SK-N-DZ (cell line): ENCODE measurements at places on chromosomes 7 and 10.

- DNase-seq, result no peak
Observed at GRCh38 chr10:76001019-76001418, 569.6 kb downstream of the LRMDA start.

DNA sequence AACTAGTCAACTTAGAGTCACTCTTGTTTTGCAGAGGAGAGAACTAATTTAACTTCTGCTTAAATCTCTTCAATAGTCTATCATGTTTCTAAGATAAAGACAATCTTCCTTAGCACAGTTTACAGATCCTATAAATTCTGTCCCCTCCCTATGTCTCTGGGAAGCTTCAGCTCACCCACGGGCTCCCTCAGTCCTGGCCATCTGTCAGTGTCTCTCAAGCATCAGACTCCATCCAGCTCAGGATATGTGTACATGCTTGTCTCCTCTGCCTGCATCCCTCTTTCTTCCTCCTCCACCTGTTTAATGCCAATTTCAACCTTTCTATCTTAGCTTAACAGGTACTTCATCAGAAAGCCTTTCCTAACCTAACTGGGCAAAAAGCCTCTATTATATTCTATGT lies 177.1 kb upstream of the PTER start:
- DNase-seq, result no peak

DNA sequence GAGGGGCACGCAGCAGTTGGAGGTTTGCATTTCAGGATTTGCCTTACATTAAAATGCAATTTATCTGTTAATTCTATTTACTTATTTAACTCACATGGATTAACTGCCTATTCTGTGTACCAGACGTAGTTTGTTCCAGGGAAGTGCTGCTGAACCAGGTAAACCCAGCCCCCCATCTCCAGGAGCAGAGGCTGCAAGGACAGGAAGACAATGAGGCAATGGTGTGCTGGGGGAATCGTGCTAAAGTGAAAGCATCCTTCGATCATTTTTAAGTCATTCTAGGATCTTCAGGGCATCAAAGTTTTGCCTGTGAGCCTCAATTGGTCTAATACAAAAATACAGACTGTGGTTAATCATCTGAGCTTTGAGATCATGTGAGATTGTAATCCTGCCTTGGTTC lies 166.4 kb downstream of the DNAJB6 start:
- no peak for DNase-seq

- DNase-seq, result no peak
Observed at GRCh38 chr7:117685795-117686194, 187.4 kb downstream of the CTTNBP2 start.

GRCh38 chr10:60280475-60280874 lies 109.2 kb downstream of the ANK3 start:
- no peak for DNase-seq

DNA sequence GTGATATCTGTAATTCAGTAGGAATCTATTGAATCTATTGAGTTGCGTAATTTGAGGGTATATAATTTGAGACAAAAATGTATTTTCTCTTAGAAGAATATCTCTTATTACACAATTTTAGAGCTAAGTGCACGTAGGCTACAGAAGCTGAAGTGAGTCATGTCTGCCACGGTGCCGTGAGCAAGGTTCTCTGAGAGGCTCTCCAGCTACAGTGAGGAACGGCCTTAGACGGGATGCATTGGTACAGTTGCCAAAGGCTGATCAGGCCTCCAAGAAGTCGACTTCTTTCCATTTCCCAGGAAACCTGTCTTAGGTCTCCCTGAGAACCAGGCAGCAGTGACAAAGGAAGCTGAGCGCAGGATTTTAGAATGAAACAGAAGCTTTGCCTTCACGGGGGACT lies 28.6 kb downstream of the TCERG1L start:
- DNase-seq, result no peak

GRCh38 chr10:10223131-10223530 lies 794.5 kb upstream of the CELF2 start:
- DNase-seq, result no peak

- no peak for DNase-seq
Observed at GRCh38 chr10:106863549-106863948, 301.0 kb downstream of the SORCS1 start.

DNA sequence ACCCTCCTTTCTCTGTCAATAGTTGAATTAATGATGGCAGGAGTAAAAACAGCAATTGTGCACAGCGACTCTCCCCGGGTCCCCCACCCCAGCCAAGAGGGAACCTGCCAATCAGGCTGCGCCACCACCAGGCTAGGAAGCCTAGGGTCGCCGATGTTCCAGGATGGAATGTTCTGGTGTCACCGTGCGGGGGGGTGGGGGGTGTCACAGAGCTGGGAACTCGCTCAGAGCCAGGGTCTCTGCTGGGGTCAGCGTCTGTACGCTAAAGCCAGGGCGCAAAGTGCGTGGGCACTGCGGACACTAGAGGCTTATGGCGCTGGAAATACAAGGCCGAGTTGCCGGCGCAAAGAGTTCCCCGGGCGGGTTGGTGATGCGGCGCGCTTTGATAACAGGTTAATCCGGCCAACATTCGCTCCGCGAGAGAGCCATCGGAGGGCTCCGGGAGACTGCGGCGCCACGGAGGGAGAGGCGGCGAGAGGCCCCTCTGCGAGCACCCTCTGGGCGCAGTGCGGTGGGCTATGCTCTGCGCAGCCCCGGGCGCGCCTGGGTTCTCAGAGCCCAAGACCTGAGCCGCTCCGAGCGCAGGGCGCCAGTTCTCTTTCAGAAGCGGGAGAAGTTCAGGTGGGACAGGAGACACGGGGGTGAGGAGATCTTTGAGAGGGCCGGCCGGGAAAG lies 192.3 kb downstream of the EMX2 start:
- no peak for DNase-seq

- DNase-seq, result no peak
Observed at GRCh38 chr7:3968234-3968633, 667.2 kb downstream of the SDK1 start.
